ENCODE measurements at places on chromosomes 7 and 10.

- DNase-seq: no peak
These were observed 41.3 kb downstream of the AVL9 start for GRCh38 chr7:32536585-32536984.

- DNase-seq: no peak
These were observed 83.3 kb downstream of the RNLS start for GRCh38 chr10:88499569-88500470.

DNA sequence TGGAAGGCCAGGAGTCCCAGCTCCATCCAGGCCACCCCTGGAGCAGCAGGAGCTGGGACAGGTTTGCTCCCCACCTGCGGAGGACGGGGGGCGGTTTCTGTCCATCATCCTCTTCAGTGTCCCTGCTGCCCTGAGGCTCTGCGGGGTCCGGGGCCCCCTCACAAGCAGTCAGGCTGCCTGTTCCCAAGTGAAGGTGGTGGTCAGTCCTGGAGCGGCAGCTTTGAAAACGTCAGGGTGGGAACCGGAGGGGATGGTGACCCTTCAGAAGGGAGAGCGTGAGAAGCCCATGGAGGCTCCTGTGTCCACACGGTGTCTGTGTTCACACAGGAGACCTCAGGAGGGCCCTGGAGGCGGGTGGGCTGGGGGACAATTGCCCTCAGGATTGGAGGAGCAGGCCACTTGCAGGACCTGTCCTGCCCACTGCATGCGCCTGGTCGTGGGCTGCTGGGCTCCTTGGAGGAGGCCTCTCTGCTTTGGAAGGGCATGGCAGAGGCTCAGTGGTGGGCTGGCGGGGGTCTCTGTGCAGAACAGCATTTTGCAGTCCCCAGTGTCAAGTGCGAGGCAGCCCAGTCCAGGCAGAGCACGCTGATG lies 49.3 kb upstream of the INPP5A start:
- no peak for DNase-seq

DNA sequence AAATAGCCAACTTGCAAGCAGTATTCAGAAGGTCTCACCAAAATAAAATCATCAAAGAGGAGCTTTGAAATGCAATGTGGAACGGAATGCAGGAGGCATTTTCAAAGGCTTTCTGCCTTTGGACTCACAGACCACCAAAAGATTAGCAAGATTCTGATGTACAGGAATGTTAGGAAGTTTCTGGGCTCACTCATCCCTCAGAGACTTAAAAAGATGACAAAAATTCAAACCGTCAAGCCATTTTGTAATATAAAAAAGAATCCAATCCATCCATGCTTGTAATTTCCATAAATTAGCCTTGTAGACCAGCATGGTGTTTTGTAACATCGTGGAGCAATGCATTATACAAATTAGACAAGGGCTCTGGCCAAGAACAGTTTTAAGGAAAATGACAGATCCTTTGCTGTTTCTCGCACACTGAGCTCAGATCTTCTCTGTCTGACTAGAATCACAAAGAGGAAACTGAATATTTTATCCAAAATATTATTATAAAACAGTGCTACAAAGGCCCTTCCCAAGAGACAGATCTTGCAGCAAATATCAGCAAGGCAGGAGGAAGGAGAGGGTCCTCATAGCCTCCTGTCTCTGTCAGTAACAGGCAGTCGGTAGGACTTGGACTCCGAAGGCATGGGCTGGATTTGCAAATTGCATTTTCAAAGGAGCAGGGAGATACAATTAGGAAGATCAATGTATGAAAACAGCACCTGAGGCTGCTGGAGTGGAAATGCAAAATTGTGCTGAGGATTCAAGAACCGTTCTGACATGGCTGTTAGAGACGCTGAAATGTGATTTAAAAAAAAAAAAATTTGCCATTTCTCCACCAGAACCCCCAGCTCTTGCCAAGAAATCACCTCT lies 57.4 kb upstream of the NRP1 start:
- DNase-seq: no peak

- no peak for DNase-seq
These were observed 993.4 kb downstream of the TYW1 start for GRCh38 chr7:67990003-67990402.

DNA sequence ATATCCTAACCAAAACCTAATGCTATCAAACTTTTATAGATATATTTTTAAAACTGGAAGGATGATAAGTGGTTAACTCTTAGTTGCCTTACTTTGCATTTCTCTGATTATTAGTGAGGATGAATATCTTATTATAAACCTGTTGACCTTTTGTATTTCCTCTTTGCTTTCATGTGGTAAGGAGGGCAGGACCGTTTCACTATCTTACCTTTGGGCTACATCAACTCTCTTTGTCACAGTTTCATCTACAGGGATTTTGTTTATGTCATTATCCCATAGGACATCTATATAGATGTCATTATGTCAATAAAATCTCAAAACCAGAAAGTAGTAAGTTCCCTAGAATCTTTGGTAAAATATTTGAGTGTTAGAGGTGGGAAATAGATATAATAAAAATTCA lies 219.3 kb downstream of the THSD7A start:
- no peak for DNase-seq

DNA sequence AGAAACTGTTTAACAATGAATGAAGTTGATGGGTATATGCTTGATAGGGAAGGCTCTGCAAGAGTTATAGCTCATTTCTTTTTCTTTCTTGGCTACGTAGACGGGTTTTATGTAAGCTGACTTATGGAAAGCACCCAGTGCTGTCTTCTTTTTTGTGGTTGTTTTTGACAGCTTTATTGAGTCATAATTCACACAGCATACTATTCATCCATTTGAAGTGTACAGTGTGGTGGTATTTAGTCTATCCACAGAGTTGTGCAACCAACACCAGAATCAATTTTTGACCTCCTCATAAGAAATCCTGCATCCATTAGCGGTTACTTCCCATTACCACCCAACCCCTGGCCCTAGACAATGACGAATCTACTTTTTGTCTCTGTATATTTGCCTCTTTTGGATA lies 240.6 kb upstream of the KIAA1217 start:
- no peak for DNase-seq

GRCh38 chr7:6502886-6503285 lies 48.4 kb downstream of the GRID2IP start:
- no peak for DNase-seq

GRCh38 chr7:55366461-55367070 lies 1.4 kb downstream of the LANCL2 start:
- peak; percentile 22 for DNase-seq

- DNase-seq: no peak
These were observed 72.8 kb upstream of the PPIF start for GRCh38 chr10:79274279-79275104.

DNA sequence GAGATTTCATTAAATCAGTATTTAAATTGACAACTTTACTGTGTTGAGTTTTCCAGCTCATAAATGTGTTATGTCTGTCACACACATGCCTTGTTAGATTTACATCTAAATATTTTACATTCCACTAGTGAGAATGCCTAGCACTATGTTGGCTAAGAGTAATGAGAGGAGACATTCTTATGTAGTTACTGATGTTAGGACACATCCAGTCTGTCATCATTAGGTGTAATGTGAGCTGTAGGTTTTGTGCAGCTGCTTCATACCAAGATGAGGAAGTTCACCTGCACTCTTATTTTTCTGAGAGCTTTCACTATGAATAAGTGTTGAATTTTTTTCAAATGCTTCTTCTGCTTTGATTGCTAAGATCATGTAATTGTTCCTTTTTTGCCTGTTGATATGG lies 218.0 kb upstream of the IGFBP3 start:
- DNase-seq: no peak

- no peak for DNase-seq
These were observed 18.0 kb downstream of the TMEM106B start for GRCh38 chr7:12229046-12229445.

DNA sequence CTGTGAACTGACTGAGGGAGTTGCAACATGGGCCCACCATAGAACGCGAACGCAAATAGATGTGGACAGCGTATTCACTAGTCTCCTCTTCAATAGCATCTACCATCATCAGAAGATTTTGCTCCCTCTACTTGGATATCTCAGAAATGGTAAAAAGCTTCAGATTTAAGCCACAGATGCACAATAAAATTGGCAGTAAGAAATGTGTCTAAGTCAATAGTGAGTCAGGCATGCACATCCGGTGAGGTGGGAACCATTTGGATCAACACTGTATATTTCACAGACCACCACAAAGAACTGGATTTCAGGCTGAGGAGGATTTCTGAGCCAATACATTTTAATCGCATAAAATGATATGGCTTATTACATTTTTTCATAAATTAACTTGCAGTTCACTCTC lies 111.5 kb upstream of the ADAM12 start:
- no peak for DNase-seq

- DNase-seq: no peak
These were observed 4.0 kb downstream of the GFRA1 start for GRCh38 chr10:116268976-116269375.

GRCh38 chr7:77542409-77542808 lies 5.3 kb downstream of the PTPN12 start:
- DNase-seq: no peak

- no peak for DNase-seq
These were observed 106.4 kb upstream of the KLF6 start for GRCh38 chr10:3891396-3891795.

DNA sequence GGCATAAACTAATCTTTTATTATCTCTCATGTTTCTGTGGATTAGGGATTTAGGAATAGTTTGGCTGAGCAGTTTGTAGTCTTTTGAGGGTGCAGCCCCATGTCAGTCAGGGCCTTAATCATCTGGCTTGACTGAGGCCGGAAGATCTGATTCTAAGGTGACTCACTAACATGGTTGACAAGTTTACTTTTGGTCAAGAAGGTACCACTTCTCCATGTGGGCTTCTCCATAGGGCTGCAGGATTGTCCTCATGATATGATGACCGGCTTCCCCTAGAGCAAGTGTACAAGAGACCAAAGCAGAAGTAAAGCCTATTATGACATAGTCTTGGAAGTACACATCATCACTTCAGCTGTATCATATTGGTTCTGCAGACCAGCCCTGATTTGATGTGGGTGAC lies 45.9 kb upstream of the OIT3 start:
- no peak for DNase-seq

DNA sequence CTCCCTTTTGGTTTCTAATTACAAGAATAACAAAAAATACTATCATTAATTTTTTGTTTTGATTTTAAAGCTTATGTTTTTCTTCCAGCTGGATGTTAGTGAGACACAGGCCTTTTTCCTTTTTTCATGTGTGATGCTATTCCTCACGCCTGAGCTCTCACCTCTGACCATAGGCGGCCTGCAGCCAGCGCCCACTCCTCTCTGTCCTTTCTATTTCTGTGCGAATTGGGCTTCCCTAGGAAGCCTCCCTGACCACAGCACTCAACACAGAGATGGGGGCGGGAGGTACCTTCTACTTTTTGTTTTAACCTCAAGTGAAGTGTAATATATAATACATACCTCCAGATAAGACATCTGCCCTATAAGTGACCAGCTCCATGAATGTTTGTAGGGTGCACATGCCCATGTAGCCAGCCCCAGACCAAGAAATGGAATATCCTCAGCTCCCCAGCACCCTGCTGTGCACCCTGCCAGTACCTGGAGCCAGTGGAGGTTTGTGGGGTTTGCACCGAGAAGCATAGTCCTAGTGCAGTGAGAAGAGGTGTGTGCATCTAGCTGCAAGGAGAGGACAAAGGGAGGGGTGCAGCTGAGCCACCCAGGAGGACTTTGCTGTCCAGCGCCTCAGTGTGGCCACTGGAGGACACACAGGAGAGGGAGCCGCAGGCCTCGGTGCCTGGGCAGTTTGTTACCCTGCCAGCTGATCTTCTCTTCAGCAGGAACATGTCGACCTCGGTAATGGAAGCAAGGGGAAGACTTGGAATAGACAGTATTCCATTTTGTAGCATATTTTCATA lies 38.5 kb downstream of the BNIP3 start:
- DNase-seq: no peak

DNA sequence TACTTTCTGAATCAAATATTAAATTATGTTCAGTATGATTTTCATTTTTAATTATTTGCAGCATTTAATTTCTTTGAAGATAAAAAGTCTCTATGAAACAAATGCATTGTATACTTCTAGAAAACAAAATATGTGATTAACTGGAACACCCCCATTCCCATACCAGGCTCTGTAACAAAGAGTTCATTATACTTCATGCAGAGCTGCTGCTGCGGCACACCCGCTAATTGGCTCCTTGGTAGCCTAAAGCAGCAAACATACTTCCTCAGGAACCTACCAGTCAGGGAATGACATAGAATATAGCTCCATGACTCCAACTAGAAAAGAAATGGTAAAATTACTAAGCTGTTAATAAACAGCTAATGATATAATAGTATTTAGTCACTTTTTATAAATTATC lies 19.3 kb downstream of the RAB11FIP2 start:
- no peak for DNase-seq

- DNase-seq: no peak
These were observed 499.7 kb upstream of the SEMA3D start for GRCh38 chr7:85686401-85687181.

GRCh38 chr10:22699976-22700375 lies 14.4 kb downstream of the PIP4K2A start:
- DNase-seq: no peak

DNA sequence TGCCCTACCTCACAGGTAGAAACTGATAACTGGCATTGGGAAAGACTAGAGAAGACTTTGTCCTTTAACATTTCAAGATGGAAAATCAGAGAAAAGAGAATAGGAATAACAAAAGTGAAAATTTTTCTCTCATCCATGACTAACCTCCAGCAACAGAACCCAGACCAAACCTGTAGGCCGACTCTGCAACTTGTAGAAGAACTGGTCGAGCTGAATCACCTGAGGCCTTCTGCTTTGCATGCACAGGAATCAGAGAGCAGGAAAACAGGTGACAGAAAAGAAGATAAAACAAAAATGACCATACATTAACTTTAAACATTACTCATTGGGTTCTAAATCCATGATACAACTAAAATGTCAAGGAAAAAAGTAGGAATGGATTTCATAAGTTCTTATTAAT lies 137.1 kb downstream of the SLC25A13 start:
- DNase-seq: no peak

DNA sequence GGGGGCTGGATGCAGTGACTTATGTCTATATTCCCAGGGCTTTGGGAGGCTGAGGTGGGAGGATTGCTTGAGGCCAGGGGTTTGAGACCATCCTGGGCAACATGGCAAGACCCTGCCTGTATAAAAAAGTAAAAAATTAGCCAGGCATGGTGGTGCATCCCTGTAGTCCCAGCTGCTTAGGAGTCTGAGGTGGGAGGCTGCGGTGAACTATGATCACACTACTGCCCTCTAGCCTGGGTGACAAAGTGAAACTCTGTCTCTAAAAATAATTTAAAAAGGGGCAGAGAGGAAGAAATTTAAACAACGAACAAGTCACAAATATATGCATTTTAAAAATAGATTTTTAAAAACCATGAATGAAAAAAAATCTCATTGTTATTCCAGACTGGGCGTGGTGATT lies 46.2 kb upstream of the FEZF1 start:
- no peak for DNase-seq

DNA sequence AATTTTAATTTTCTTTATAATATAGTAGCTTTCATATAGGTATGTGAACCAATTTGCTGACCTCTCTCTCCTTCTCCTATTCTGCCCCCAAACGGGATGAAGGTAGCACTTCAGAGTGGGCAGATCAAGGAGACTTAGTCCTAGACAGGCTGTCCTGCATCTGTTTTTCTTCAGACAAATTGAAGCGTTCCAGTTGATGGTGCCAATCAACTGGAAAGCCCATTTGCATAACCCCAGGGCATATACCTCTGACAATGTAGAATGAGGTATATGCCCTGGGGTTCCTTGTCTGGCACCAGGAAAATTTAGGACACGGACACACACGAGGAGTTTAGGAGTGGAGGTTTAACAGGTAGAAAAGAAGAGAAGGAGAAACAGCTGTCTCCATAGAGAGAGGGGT lies 502.9 kb downstream of the HTR7 start:
- no peak for DNase-seq
